ENCODE measurements at places on chromosomes 6 and 20.

GRCh38 chr20:31474097-31474436 is 860 bp downstream of the DEFB124 start:
- no peak for DNase-seq

DNA sequence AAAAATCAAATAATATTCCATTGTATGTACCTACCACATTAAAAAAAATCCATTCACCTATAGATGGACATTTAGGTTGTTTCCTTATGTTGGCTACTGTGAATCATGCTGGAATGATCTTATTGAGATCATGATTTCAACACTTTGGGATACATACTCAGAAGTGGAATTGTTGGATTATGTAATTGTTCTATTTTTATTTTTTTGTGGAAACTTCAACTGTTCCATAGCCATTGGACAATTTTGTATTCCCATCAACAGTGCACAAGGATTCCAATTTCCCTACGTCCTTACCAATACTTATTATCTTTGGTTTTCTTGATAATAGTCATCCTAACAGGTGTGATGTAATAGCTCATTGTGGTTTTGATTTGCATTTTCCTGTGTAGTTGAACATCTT is 834.0 kb downstream of the MAFB start:
- no peak for DNase-seq

DNA sequence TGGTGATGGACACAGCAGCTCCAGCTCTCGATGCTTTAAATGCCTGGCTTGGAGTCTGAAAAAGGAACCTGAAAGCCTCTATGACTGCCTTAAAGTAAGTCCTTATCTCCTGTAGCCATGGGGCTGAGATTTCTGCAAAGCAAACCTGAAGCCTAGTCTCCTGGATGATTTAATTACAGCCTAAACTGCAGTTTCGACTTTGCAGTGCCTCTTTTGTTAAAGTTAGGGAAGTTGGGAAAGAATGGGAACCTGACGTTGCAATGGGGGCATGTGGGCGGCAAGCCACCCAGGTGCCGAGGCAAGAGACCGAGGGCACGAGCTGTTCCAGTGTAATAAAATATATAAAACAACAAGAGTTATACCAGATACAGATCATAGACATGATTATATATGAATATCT is 11.7 kb upstream of the TCFL5 start:
- DNase-seq: no peak

- DNase-seq: no peak
Observed at GRCh38 chr20:54197621-54198604, 10.0 kb upstream of the PFDN4 start.

- no peak for DNase-seq
Observed at GRCh38 chr20:17613328-17614175, 43.7 kb downstream of the DSTN start.

DNA sequence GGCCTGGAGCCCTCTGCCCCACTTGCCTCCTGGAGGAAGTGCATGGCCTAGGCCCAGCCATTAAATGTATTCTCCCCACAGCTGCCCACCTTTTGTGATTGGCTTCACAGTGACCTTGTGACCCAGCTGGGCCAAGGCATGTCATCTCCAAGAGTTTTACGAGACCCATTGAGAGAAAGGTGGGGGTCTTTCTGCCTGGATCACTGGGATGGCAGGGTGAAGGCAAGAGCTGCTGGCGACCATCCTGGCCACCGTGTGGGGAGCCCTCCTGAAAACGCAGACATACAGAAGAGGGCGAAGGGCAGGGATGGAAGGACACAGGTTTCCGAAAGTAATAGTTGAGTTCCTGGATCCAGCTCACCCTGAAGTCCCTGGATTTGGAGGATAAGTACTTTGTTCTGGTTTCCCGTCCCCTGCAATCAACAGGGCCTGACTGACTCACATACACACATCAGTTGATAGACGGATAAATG is 12.3 kb upstream of the SPO11 start:
- DNase-seq: no peak

DNA sequence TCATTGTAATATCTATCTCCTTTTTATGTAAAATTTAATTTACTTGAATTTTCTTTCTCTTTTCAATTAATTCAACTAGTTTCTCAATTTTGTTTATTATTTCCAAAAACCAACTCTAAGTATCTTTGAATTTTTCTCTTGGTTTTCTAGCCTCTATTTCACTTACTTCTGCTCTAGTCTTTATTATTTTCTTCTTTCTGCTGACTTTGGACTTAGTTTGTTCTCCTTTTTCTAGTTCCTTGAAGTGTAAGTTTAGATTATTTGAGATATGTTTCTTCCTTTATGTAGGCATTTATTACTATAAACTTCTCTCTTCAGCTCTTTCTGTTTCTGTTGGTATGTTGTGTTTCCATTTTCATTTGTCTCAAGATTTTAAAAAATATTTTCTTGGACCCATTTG is 70.8 kb downstream of the TNFAIP3 start:
- no peak for DNase-seq

DNA sequence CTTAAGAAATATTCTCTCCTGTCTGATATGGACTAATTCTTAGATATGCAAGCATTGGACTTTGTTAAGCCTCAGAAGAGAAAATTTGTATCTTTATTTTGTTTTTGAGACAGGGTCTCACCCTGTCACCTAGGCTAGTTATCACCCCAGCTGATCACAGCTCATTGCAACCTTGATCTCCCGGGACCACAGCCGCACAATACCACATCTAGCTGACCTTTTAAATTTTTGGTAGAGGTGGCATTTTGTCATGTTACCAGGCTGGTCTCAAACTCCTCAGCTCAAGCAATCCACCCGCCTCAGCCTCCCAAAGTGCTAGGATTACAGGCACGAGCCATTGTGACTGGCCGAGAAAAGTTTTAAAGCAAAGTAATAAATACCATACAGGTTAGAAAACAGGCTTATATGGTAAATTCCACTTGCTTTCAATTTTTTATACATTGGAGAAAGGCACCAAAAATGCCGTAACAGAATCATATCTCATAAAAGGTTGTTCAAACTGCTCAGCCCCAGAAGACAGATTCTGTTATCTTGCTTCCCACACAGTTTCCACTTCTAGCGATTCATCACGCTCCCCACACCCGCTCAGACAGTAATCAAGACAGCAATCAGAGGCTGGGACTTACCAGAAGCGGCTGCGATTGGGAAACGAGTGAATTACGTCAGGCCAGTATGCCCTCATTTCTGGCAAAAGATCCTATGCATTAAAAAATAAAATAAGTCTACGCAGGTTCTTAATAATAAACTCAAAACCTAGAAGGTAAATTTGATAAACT is 13.8 kb downstream of the RNASET2 start:
- no peak for DNase-seq

DNA sequence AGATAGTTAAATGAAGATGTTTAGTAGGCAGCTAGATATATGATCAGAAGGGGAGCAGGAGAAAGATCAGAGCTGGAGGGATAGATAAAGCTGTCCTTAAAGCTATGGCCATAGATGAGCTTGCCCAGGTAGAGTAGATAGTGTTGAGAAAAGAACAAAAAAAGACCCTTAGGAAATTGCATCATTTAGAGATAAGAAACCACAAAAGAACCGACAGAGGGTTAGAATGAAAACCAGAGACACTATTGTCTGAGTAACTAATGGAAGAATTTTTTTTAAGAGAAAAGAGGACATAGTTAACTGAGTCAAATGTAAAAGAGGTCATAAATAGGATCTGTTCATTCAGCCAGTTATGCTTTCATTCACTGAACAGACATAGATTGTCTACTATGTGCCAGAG is 101.8 kb downstream of the TNFAIP3 start:
- DNase-seq: no peak

DNA sequence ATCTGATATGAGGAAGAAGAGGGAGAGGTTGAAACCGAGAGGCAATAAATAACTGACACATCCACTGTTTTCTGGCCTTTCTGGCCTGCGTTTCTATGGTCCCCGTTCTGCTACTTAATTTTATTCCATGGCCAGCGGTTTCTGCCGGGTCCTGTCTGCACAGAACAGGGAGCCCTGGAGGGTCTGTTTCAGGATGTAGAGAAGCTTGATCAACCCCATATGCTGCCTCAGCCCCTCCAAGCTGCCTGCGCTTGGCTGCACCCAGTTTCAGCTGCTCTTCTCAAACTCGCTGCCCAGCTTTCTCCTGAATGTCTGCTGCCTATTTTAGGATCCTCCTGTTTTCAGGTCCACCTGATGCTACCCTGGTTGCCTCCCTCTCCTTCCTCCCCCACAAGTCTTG is 18.5 kb upstream of the PACSIN1 start:
- no peak for DNase-seq

DNA sequence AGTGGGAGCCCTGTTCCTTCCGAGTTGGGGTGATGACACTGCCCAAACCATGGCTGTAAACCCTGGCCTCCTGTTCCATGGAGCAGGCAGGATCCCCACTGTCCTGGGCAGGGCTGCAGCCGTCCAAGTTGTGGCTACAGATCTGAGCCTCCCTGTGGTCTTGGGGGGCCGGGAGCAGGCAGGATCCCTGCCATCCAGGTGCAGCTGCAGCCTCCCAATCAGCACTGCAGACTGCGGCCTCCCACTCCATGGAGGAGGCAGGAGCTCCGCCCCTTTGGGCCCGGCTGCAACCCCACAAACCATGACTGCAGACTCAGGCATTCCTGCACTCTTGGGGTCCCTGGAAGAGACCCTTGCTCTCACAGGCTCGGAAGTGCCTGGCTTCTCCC is 872.1 kb upstream of the GJE1 start:
- DNase-seq: no peak

GRCh38 chr20:47905628-47906347 is 120.5 kb upstream of the SULF2 start:
- no peak for DNase-seq

DNA sequence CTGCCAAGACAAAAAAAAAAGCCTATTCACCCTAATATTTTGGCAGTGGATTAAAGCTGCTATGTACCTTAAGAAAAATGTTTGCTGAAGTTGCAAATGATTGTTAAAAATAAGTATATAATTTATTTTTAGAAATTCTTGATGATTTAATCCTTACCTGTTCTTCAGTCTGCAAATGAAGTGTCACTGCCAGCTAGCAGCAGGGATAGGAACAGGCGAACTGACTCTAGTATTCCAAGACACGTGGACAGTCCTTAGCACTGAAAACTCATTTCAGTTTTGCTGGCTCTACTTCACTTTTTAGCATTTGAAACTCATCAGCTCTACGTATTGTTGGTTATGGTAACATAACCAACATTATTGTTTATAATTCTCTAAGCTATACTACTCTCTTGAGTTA is 204.4 kb upstream of the ID4 start:
- DNase-seq: no peak

DNA sequence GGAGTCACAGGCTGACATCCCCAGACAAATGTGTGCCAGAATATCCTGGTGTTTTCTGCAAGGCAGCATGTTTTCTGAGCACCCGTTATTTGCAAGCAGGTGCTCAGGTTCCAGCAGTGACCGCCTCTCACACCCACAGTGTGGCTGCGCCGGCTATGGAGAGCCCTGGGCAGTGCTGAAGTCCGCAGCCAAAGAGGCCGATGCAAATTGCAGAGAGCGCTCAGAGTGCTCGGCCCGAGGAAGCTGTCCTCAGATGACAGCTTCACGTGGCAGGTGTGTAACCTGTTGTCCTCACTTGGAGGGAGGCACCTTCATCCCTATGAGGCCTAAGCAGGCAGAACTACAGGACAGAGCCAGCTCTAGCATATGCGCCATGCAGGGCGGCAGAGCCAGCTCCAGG is 23.5 kb upstream of the MPC1 start:
- no peak for DNase-seq

DNA sequence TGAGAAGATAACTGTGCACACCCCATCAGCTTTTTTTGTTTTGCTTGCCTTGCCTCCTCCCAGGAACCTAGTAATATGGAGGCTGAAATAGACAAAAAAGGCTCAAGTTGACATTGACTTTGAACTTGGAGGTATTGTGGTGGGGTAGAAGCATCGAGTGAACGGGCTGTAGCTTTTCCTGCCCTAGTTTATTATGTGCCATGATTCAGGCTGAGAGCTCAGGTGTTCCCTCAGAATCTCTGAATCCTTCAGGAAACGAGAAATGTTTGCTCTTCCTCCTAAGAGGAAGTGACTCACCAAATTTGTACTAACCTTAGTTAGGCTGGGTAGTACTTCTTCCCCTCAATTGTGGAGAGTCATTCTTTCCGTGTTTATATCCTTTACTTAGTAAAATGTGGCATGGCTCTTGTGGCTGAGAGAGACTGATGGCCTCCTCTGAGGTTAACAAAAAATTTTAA is 98.8 kb downstream of the SASH1 start:
- no peak for DNase-seq

GRCh38 chr6:128491610-128492206 is 28.7 kb downstream of the PTPRK start:
- DNase-seq: no peak

DNA sequence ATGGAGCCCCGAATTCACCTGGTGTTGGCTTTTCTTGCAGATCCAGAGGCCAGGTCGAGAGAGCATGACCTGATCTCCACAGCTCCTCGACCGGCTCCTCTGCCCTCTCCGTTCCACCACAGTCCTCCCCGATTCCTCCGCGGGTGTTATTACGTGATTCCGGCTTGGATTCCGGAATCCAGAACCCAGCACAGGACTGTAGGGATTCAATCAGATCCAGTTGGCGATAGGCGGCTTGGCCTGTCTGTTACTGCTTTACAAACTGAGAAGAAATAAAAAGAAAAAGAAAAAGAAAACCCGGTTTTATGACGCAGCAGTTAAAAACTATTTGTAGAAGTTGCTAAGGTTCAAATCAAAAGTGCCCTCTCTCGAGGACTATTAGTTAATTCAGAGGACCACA is 222.7 kb downstream of the EYA2 start:
- no peak for DNase-seq

DNA sequence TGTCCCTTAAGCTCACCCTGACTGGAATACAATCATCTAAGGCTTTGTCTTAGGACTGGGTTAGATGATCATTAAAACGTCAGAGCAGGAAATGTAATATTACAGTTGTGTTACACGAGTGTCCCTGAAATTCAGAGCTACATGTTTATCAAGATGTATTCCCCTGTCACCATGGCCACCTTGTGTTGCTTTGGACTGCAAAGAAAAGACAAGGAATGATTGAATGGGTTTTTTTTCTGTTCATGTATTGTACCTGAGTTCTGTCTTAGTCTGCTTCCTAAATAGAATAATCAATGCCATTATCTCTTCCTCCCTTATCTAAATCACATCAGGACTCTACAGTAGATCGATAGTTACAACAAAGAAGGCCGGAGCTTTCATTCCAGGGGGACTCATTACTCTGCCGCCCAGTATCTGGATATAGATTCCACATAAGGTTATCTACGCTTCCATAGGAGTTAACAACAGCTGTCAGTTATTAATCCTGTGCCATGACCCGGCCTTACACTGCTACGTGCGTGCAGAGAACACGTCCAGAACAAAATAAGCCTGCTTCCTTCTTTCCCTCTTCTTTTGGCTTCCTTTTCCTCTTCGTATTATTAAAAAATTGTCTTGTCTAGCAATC is 274.1 kb upstream of the SASH1 start:
- no peak for DNase-seq
